ENCODE measurements at places on chromosomes 11 and 22.

DNA sequence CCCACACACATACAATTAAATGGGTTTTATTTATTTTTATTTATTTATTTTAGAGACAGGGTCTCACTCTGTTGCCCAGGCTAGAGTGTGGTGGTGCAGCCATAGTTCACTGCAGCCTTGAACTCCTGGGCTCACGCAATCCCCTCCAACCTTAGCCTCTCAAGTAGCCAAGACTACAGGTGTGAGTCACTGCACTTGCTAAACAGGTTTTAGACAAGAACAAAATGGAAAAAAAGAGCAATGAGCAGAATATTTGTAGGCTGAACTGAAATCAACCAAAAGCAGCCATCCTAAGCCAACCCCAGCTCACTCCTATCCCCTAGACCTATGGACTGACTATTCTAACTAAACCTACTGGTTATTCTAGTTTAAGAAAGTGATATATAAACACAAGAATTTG lies 37.8 kb downstream of the MRE11 start:
- DNase-seq = no peak

DNA sequence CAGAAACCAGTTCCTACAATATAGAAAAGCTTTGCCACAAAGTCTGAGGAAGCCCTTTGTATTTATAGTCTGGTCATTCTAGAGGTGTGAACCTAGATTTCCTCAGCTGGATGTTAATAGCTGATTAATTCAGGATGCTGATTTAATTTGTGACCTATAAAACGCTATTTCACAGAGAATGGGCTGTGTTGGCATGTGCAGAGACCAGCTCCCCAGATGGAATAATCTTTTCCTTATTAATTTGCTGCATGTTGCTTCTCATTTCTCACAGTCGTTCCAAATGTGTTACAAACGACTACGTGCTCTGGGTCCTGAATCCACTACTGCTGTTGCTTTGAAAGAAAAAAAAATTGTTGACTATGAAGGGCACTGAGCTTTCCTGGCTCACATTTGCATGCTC lies 49.3 kb downstream of the BDNF start:
- no peak for DNase-seq

GRCh38 chr11:64248578-64248977 lies 1.8 kb upstream of the PPP1R14B start:
- DNase-seq = no peak

- DNase-seq = no peak
These were observed 77.2 kb upstream of the FTH1 start for GRCh38 chr11:62044639-62045121.

DNA sequence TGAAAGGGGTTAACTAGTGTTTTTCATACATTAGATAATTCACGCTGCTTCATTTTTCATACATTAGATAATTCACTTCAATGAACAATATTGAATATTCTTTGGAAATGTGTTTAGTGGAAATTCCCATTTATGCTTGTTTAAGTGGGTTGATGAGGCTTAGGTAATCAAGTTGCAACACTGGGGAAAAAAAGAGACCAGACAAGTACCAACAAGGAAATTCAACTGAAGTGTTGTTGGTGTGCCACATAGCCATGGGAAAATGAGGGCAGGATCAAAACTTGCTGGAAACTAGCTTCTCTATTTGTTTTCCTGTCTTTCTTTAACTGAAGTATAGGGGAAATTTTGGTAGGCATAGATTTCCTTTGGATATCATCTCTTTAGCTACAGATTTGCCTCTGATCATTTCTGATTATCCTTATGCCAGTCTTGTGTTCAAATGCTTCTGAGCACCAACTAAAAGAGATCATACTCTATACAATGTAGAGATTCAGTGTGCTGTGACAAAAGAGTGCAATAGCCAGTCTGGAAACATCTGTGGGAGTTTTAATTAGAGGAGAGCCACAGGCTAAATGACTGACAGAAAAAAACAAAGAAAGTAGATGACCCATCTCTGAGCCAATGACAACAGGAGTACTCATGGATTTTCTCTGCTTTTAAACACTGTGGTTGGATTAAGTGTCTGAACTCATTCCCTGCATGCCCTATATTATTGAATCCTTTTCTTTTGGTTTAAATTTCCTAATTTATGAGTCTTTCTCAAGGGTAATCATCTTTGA lies 67.6 kb upstream of the CTSC start:
- no peak for DNase-seq

DNA sequence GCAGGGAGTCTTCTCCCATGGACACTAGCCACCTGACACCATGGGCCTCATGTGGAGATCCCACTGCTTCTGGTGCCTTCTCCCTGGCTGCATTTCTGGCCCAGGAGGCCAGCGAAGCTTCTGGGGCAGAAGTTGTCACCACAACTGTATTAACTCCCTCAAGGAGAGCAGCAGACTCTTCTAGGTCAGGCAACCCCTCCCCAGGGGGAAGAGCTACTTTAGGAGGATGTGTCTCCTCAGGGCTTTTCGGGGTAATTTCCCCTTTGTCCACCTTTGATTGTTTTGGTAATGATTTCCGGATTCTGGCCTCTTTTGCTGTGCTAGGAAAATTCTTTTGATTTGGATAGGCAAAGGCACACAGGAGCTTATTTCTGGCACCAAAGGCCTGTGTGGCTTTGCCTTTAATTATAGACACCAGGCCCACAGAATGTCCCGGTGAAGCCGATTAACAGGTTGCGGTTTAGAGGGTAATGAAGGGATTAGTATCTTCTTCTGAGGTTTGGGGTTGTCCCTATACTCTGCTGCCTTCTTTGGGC lies 8.9 kb upstream of the UCP2 start:
- no peak for DNase-seq

GRCh38 chr11:107819361-107820014 lies 39.1 kb downstream of the SLC35F2 start:
- no peak for DNase-seq

DNA sequence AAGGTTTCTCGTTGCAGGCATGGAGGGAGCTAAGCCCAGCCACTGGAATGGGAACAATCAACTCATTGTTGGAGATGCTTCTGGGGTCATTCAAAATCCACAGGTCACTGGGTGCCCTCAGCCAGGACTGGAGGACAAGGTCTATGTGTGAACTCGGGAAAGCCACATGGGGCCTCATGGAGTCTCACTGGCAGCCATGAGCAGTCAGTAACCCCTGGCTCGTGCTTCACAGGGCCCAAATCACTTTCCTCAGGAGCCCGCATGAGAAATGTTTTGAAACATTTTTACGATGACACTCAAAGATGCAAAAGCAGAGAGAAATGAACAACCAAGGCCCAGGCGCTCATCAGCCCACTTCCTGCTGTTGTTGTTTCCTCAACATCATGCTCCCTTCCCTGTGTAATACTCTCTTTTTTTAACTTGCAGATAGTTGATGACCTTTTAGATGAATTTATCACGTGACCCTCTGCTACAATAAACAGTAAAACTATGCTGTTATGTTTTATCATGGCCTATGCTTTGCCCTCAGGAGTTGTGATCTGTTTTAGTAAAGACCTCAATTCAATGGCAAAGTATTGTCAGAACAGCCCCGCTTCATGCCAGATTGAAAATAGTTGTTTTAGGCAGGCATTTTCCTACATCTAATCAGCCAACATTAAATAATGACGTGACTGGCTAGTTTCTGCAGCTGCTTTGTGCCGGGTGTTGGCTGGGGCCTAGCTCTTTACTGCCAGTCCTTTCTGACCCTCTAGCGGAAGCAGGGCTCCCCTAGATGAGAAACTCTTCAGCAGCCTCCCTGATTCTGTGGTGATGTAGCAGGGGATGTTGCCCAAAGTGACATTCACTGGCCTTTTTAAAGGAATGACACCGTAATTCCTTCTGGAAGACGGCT lies 39.7 kb downstream of the ADAMTS15 start:
- DNase-seq = no peak

DNA sequence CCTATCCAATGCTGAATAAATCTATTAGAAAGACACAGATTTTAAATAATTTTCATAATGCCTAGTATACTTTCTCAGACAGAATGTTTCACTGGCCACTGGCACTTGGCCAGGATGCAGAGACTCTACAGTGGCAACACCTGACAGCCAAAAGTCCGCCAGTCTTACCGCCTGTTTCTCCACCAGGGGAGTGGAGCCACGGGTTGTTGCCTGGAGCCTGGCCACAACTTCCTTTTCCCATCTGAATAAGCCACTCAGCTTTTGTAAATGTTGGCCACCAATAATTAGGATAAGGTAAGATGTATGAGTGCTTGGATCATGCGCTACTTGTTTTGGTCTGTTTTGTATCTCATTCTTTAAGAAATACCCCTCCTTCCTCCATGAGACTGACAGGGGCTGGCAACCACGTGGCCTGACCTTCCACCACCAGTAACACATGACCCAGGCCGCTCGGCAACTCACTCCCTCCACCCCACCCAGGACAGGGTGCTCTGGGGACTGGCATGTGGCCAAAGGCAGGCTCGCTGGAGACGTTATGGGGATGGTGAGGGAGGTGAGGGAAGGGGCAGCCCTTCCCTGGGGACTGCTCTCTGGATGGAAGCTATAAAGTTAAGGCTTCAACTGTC lies 93.0 kb upstream of the BID start:
- no peak for DNase-seq
